ENCODE measurements at places on chromosomes 12 and 14.

- no peak for DNase-seq
Measured at GRCh38 chr12:125519026-125519651, 453.9 kb downstream of the AACS start.

GRCh38 chr14:31568161-31568560 is 7.0 kb downstream of the NUBPL start:
- DNase-seq = no peak

GRCh38 chr12:92199819-92200576 is 54.4 kb upstream of the BTG1 start:
- DNase-seq = no peak

DNA sequence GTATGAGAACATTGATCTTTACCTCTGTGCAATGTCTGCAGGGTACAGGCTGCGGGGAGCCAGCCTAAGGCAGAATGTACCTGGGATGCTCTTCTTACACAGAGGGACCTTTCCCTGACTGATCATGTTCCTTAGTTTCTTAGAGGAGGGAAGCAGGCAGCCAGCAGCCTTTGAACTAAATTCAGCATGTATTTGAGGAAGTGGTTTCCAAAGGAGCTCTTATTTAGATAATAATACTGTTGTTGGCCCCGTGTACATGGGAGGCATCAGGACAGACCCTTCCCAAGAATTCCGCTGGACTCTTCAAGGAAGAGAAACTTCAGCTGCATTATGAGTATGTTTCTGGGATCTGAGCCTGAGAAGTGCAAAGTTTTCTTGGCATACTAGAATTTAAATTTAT is 98.8 kb downstream of the CCDC92 start:
- DNase-seq = no peak

- DNase-seq = no peak
Measured at GRCh38 chr14:67762051-67762450, 54.3 kb downstream of the ZFYVE26 start.
